ENCODE measurements at places on chromosomes 6 and 20.
A peak's percentile ranks its signal among the peaks of the same experiment; 100 is the strongest.

DNA sequence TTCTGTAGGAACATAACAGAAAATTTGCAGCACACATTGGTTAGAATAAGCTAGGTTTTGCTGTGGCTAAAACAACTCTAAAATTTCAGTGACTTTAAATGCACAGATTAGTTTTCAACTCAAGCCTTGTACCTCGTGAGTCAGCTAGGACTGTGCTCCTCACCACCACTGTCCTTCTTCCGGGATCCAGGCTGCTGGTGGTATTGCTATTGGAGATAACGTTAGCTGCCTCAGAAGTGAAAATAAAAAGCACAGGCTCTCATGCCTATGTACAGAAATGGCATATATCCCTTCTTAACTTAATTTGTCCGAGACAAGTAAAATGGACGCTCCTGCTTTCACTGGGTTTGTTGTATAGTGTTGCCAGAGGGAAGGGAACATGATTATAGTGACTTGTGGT, 931.1 kb upstream of the EYS start:
- DNase-seq: no peak

DNA sequence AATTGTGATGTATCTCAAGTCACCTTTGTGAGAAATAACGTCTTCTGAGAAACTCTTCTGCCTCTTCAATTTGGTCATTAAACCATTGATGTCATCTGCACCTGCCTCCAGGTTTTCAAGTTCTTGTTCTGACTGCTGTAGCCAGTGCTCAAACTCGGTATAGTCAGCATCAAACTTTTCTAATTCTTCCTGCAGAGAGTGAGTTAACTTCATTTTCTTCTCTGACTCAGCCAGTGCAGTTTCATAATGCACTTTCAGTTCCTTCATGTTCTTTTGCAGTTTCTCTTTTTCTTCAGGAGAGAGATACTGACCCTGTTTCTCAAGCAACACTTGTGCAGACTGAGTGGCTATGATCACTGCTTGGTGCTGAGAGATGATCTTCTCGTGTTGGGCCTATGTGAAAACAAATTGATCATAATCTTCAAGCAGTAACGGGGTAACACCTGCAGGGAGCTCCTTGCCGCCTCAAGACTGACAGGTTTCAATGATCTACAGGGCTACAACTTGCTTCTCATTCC, 48.8 kb downstream of the DST start:
- no peak for DNase-seq

DNA sequence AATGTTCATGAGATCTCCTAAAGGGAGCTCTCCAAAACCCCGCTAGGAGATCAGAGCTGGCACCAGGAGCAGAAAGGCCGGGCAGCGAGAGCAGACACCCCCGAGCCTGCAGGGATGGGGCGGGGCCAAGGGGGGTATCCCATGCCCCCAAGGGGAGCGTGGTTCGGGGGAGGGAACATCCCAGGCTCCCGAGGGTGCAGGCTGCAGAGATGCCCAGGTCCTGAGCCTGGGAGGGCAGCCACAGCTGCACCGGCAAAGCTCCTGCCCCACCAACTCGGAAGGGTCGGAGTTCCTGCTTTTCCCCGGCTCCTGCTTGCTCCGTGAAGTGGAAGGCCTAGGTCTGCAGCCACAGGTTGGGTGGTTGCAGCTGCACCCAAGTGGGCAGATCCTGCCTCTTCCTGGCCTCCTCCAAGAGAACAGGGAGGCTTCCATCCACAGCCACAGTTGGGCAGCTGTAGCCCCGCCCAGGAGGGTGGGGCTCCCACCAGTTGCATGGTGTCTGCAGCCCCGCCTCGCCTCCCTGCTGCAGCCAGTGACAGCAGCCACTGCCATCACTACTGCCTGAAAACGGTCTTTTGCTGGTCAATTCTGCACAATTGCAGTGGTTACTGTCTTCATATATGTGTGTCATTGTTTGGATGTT, 13.4 kb upstream of the GMNN start:
- DNase-seq: no peak

DNA sequence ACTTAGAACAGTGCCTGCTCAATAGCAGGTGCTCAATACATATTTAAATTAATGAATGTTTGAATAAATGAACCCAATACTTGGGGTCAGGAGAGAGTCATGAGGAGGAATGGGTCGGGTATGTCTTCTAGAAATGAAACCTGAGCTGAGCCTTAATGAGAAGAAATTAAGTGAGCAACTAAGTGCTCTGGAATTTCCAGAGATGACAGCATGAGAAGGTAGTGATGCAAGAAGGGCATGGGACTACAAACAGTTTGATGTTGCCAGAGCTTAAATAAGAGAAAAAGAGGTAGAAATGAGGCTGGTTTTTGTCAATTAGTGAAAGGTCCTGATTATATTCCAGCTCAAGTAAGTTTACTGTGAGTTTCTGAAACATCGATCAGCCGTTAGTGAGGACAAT, 82.9 kb downstream of the PDE10A start:
- no peak for DNase-seq

- DNase-seq: no peak
These were observed 95.4 kb upstream of the PDE10A start for GRCh38 chr6:165758441-165758840.

GRCh38 chr6:80271074-80271473, 164.6 kb downstream of the BCKDHB start:
- DNase-seq: no peak

GRCh38 chr6:112592159-112592558, 245.0 kb downstream of the RFPL4B start:
- no peak for DNase-seq

GRCh38 chr20:10093087-10093591, 58.4 kb downstream of the ANKEF1 start:
- no peak for DNase-seq

DNA sequence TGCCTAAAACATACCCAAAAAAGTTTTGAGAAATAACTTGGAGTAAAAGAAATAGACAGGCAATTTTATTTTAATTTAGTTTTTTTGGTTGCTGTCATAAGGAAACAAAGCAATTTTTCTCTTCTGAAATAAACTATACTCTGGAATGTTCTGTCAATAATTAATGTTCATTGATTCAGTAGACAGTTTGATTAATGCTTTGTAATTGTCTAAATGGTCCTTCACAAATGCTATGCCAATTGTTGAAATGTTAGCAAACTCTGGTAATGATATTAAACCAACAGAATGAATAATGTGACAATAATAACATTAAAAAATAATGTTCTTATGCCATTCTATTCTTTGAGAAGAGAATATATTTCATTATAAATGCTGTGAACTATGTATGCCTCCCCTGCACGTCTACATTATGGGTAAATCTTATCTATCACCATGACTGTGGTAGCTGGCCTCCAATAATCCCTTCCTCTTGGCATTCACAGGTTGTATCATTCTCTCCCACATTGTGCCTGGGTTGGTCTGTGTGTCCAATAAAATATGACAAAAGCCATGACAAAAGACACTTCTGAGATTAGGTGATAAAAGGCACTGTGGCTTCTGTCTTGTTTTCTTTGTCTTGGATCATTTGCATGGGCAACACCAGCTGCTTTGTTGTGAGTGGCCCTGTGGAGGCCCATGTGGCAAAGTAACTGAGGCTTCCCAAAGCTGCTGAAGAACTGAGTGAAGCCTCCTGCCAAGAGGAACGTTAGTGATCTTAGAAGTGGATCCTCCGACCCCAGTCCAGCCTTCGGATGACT, 25.1 kb downstream of the IL20RA start:
- no peak for DNase-seq

- DNase-seq: no peak
These were observed 14.4 kb downstream of the MMP24 start for GRCh38 chr20:35240811-35241293.

DNA sequence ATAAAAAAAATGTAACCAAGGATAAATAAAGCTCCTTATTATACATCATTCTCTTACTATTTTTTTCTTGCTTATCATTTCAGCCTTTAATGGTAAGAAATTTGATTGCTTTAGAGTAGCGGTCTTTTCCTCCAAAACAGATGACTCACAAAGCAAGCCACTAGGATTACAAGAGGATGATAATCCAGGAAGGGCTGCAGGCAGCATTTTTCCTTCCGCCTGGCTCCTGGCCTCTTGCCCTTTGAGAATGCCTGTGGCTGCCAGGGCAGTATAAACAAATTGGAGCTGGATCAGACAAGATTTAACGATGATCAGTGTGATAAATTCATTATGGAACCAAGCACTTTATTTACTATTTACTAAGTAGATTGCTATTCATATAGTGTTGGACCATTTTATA, 9.7 kb upstream of the FBXL4 start:
- no peak for DNase-seq

- DNase-seq: no peak
These were observed 88.1 kb downstream of the GCLC start for GRCh38 chr6:53456809-53457208.

- DNase-seq: peak; percentile 67
These were observed 55.0 kb downstream of the TRIM38 start for GRCh38 chr6:26017632-26017966.

DNA sequence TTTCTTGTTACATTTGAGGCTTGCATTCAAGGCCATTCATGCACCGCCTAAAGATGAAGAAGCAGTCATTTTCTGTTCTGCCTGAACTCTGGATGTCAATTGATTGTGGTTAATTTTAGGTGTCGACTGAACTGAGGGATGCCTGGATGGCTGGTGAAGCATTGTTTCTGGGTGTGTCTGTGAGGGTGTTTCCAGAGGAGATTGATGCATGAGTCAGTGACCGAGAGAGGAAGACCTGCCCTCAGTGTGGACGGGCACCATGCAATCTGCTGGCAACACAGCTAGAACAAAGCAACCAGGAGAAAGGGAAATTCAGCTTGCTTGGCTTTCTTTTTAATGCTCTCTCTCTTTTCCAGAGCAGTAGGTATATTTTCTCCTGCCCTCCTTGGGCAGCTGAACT, 164.1 kb upstream of the ECI2 start:
- no peak for DNase-seq

DNA sequence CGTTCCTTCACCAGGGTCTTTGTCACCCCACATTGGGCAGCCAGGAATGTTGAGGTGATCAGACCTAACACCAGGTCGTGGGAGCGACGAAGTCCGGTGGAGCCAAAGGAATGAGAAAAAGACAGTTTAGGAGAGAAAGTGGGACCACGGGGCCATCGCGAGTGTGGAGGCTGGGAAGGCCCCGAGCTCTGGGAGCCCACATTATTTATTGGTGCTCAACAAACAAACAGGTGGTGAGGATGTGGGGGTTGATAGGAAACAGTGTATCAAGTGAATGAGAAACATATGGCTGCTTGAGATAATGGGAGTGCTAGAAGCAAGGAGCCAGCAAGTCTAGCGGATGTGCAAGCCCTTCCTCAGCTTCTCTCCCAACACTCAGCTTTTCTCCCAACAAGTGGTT, 287.1 kb upstream of the SGK1 start:
- no peak for DNase-seq

GRCh38 chr6:16694781-16695578, 66.3 kb downstream of the ATXN1 start:
- DNase-seq: no peak

DNA sequence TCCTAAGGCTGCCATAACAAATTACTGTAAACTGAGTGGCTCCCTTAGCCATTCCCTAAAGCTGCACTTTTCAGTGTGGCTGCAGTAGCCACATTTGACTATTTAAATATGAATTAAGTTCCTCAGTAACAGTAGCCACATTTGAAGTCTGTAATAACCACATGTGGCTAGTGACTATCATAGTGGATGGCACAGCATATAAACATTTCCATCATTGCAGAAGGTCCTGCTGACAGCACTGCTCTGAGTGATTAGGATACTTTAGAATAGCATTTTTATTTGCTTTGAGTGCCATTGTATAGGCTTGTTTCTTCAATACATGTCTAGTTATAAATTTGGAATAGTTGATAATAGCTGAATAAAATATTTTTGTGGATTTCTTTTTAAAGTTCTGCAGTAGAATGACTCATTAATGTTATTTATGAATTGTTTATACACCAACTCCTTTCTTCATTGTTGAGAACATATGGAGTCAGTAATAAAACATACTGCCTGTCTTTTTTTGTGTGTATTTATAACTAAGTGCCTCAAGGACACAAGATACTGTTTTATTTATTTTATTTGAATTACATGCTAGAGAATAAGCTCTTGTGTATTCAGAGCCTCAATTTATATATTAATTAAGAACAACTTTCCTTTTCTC, 217.2 kb downstream of the CDKAL1 start:
- no peak for DNase-seq

DNA sequence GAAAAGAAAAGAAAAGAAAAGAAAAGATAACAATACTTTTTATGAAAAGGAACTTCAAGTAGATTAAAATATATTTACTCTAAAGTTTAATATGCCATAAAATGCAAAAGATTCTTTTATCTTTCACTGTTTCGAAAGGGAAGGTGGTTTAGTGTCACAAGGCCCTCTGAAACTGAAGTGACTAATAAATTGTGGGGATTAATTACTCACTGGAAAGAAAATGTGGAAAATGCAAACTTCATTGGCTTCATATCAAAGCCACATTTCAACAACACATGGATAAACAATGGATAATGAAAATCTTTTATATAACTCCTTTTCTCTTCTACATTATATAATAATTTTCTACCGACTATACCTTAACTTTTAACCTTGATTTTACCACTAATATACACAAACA, 320.5 kb upstream of the RSPO3 start:
- no peak for DNase-seq

DNA sequence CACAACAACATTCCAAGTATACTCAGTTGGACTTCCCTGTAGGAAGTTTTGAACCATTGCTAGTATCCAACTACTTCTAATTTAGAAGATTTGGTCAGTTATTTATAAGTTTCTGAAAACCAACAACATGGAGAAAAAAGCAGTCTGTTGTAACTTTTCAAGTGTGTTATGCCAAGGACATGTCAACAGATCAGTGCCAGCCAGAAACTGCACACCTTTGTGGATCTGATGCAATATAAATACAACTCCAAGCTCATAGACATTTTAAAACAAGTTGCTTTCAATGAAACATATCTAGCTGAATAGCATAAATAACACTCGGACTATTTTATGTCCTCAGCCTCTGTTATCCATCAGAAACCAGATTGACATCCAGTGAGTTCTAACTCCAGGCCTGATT, 58.3 kb upstream of the CARMIL1 start:
- no peak for DNase-seq

DNA sequence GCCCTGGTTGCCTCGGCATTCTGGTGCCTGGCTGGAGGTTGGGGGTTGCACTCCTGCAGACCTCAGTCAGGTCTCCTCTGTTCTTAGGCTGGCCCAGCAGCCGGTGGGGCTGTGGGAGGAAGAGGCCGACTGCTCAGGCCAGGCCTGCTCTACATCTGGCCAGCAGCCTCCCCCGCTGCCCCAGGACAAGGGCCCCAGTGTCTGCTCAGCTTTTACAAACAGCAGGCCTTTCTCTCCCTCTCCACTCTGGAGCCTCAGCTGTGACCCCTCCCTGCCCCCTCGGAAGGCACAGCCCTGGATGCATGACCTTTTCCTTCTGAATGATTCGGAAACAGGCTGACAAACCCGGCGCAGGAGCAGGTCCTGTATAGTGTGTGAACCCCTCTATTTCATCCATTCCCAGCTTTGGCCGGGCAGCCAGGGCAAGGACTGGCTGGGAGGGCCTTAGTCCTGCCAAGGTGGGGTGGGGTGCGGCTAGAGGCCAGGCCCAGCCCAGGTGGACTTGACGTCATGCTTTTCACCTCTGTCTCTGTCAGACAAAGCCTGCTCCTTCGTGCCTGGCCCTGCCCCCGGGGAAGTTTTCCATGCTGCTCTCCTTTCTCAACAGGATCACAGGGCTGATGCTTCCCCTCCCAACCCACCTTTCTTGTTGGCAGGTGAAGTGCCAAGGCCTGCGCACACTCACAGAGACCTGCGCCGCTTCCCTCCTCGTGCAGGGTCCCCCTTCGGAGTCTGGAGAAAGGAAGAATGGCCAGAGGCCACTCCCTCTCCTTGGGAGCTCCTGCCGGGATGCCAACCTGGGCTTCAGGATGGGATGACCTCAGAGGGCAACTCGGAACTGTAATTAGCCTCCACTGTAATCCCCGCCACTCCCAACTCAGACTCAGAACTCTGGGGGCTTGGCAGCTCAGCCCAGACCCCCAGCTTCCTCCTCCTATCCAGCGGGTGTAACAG, 10.1 kb upstream of the ITPR3 start:
- DNase-seq: no peak

All from central memory CD4-positive, alpha-beta T cell (primary cell).